Aorta (tissue), 5 donors: ENCODE measurements at places on chromosomes 1 and 21.
A peak's percentile ranks its signal among the peaks of the same experiment; 100 is the strongest.

DNA sequence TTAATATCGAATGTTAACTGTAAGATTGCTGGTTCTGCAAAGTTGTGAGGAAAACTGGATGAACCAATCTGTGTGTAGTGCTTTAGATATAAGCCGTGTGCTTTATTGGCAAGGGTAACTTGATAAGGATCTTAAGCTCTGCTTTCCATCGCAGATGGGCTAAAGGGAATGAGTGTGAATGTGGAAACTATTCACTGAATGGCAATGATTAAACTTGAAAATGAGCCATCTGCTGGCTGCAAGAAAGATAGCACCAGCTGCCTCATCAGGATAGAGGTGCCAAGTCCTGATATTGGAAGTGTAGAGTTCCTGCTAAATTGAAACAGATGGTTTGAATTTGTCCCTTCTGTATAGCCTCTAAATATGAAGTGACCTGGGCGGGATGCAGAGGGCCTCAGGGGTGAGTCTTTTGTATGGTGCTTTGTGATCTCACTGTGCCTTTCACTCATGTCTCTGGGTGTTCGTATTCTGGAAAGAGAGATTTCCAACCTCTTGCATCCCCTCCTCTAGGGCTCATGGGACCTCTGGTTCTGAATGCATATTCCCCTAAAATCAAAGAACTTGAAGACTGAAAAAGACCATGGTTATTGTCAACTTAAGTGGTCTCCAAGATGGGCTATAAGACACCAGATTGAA, 9.2 kb downstream of the FCRL3 start:
- H3K4me3 ChIP-seq = no peak overlapping the region
- no peaks in the 10 kb centered on the region for H3K36me3 ChIP-seq
- no peaks in the 10 kb centered on the region for H3K27me3 ChIP-seq

- H3K36me3 ChIP-seq = no peaks in the 10 kb centered on the region
- H3K27ac ChIP-seq = no peak overlapping the region
- no peak for DNase-seq
- no peak overlapping the region for H3K4me3 ChIP-seq
- no peaks in the 10 kb centered on the region for H3K4me1 ChIP-seq
Observed at GRCh38 chr1:74485622-74486021, 26.8 kb downstream of the LRRC53 start.

DNA sequence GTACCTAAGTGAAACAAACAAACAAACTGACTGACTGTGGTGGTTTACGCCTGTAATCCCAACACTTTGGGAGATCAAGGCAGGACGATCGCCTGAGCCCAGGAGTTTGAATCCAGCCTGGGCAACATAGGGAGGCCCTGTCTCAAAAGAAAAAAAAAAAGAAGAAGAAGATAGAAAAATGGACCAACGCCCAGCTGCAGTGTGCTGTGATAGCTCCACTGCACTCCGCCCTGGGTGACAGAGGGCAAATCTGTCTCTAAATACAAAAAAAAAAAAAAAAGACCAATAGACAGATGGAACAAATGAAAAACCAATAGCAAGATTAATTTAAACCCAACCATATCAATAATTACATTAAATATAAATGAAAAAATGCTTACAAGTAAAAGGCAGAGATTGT, 13.9 kb downstream of the AKR7A3 start:
- no peaks in the 10 kb centered on the region for H3K27me3 ChIP-seq
- no peak overlapping the region for H3K27ac ChIP-seq
- H3K4me1 ChIP-seq = no peaks in the 10 kb centered on the region

DNA sequence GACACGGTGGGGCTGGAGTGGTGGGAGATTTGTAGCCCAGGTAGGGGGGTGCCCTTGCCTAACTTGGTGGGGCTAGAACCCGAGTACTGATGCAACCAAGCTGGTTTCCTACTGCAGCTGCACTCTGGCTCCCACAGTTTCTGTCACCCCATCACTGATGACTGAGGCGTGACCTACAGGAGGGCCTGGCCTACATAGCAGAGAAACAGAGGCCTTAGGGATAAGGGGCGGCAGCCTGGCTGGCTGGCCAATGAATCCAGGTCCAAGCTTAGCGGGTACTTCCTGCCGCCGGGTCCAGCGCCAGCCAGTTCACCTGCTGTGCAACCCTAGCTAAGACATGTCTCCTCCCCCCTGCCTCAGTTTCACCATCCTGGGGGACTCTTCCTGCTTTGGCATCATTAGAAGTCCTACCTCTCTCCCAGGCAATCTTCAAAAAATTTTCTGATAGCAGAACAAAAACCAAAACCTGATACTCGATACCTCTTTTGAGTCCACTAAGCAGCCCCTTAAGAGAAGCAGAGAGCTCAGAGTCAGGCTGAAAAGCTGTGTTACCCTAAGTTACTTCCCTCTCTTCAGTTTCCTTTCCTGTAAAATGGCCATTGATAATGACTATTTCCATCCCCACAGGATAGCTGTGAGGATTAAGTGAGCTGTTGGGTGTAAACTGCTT, 27.3 kb upstream of the RNF19B start:
- H3K36me3 ChIP-seq = no peaks in the 10 kb centered on the region
- no peak overlapping the region for H3K4me3 ChIP-seq
- H3K27me3 ChIP-seq = no peaks in the 10 kb centered on the region

- DNase-seq = no peak
Observed at GRCh38 chr21:32141318-32141633, 137.6 kb downstream of the MIS18A start.

DNA sequence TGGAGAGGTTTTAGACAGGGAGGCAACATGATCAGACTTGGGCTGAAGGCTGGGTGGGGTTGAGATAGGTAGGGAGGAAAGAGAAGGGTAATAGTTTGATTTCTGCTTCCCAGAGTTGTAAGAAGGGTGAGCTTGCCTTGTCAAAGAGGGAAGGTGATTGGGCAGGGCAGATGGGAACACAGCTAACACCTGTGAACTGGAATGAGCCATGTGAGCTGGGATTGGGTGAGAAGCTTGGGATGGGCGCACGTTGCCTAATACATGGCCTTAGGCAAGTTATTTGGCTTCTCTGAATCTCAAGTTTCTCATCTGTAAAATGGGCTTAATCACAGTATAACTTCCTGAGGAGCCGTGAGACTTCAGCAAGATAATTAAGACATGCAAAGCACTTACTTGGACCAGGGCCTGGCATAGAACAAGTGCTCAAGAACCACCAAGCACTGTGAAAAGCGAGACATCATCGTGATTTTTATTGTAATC, 33.8 kb upstream of the ID3 start:
- no peak overlapping the region for H3K27ac ChIP-seq
- H3K36me3 ChIP-seq = no peaks in the 10 kb centered on the region
- H3K27me3 ChIP-seq = no peaks in the 10 kb centered on the region
- no peak for DNase-seq
- no peak overlapping the region for H3K4me3 ChIP-seq

GRCh38 chr1:160741612-160742348, 2.7 kb downstream of the SLAMF7 start:
- no peaks in the 10 kb centered on the region for H3K36me3 ChIP-seq
- H3K4me3 ChIP-seq = no peak overlapping the region
- H3K4me1 ChIP-seq = no peaks in the 10 kb centered on the region
- H3K27ac ChIP-seq = no peak overlapping the region

DNA sequence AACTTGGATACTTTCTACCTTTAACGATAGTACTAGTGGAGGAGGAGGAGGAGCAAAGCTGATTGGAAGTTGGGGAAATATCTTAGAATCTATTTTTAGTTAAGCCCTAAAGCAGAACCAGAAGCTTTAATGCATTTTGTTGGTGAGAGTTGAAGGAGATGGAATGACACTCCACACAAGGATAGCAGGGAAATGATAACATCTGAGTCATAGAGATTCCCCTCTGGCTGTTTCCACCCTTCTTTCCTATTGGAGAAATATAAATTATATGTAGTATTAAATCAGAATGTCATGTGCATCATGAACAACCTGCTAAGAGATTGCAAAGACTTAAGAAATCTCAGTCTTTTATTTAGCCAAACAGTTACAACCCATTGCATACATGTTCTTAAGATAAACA, 1357.7 kb downstream of the NCAM2 start:
- no peak for DNase-seq
- no peaks in the 10 kb centered on the region for H3K36me3 ChIP-seq
- H3K27ac ChIP-seq = no peak overlapping the region
- H3K4me3 ChIP-seq = no peak overlapping the region
- no peaks in the 10 kb centered on the region for H3K4me1 ChIP-seq
- H3K27me3 ChIP-seq = no peaks in the 10 kb centered on the region

DNA sequence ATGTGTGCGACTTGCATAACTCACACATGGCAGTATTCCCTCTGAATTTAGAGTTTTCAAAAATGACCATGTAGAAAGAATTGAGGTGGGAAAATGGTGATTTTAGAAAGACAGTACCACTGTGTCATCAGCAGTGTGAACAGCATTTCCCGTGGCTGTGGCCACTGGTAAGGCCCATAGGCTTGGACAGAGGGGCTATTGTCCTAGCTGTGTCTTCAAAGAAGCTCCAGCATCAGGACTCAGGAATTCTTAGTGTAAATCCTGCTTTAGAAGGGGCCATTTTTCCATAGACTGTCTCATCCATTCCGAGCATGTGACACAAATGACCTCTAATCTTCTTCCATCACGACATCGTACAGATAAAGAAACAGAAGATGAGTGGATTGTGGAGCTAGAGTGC, 119.3 kb upstream of the BACE2 start:
- no peaks in the 10 kb centered on the region for H3K4me1 ChIP-seq
- no peaks in the 10 kb centered on the region for H3K36me3 ChIP-seq
- H3K27me3 ChIP-seq = no peaks in the 10 kb centered on the region

- H3K36me3 ChIP-seq = no peaks in the 10 kb centered on the region
- DNase-seq = no peak
- H3K27me3 ChIP-seq = no peaks in the 10 kb centered on the region
- peaks cover 11% of the 10 kb centered on the region for H3K4me1 ChIP-seq
- H3K27ac ChIP-seq = no peak overlapping the region
- no peak overlapping the region for H3K4me3 ChIP-seq
Observed at GRCh38 chr1:91781371-91781825, 104.6 kb downstream of the TGFBR3 start.

- H3K4me1 ChIP-seq = no peaks in the 10 kb centered on the region
- H3K4me3 ChIP-seq = no peak overlapping the region
- H3K27ac ChIP-seq = no peak overlapping the region
Observed at GRCh38 chr1:209457401-209458125, 126.0 kb upstream of the CAMK1G start.

DNA sequence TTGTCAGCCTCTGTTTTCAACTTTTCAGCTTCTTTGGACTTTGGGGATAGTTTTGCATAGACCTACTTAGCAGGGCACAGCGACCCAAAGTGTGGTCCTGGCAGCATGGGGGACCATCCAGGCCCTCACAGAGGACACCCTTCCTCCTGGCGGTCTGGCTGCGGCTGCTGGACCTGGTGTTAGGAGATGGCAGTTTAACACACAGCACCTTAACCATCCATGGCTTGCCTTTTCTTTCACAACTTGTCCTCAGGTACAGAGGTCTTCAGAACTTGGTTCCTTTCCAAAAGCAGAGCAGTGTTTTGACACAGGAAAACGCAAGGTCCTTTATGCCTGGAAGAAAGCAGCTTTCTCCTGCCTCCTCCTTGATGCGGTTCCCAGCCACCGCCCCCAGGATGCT, 68.1 kb downstream of the RHOU start:
- H3K27ac ChIP-seq = no peak overlapping the region
- H3K4me3 ChIP-seq = no peak overlapping the region
- H3K4me1 ChIP-seq = no peaks in the 10 kb centered on the region

DNA sequence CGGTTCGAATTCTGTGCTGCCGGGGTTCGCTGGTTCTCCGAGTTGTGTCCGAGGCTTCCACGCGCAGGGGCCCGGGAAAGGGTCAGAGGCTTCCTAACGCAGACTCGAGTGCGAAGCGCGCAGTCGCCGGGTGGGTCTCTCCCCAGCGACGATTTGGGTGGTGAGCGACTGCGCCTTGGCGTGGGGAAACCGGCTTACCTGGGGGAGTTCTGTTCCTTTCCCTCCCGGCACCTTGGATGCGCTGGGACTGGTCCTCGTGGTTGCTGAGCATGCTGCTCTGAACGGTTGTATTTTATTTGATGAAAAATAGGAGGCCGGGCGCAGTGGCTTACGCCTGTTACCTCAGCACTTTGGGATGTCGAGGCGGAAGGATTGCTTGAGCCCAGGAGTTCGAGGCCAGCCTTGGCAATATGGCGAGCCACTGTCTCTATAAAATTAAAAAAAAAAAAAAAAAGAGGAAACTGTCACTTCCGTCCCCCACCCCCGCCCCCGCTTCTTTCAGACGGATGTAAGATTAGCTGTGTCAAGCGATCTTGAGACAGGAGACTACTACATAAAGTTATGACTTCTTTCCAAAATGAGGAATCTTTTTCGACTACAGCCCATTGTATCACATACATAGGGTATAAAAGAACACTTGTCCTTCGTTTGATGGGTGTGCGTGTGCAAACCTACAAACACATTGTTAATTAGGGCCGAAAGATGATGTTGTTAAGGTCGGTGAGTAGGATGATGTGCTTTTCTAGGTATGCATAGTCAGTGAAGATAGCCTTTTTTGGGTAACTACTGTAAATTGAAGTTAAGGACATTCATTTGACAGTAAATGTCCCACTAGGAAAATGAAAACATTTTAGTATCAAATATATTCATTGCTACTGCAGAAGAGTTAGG, at the start of gene CCDC18:
CCDC18 (plus strand) TSS at position 2 of the 891 bp plus-strand sequence. CDS start 2,638 bp downstream, outside the sequence.
- no peaks in the 10 kb centered on the region for H3K27me3 ChIP-seq
- no peaks in the 10 kb centered on the region for H3K4me1 ChIP-seq
- DNase-seq = no peak
- H3K4me3 ChIP-seq = peak within 1 kb of the TSS; percentile 65
- no peaks in the 10 kb centered on the region for H3K36me3 ChIP-seq
- peak within 1 kb of the TSS; percentile 95 for H3K27ac ChIP-seq

DNA sequence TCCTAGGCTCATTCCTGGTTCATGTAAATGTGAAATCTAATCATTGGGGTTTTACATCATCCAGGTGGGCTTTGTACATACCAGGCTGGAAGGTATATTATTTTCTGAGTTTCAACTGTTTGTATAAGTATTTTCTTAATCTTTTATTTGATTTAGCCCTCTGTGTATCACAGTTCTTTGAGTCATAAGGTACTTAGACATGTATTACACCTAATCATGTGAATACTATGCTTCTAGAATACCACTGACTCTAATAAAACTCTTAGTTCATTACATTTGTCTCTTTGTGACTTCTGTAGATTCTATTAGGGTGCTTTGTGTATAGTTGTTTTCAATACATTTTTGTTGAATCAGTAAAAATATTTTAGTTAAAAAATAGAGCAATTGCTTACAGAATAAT, 92.8 kb downstream of the ZFYVE9 start:
- peaks cover 1% of the 10 kb centered on the region for H3K4me1 ChIP-seq
- peaks cover 2% of the 10 kb centered on the region for H3K36me3 ChIP-seq
- no peak overlapping the region for H3K4me3 ChIP-seq
- no peak overlapping the region for H3K27ac ChIP-seq
- no peaks in the 10 kb centered on the region for H3K27me3 ChIP-seq
- no peak for DNase-seq
